CD4-positive, alpha-beta T cell treated with Interleukin-17A for 1 hour (primary cell): ENCODE measurements at places on chromosomes 11 and 22.
A peak's percentile ranks its signal among the peaks of the same experiment; 100 is the strongest.

- DNase-seq = no peak
Measured at GRCh38 chr11:36241497-36241896, 47.7 kb downstream of the COMMD9 start.

- no peak for DNase-seq
Measured at GRCh38 chr11:76376746-76377558, 4.0 kb downstream of the THAP12 start.

- DNase-seq = peak; percentile 62
Measured at GRCh38 chr11:33893711-33894397, 2.0 kb upstream of the LMO2 start.

DNA sequence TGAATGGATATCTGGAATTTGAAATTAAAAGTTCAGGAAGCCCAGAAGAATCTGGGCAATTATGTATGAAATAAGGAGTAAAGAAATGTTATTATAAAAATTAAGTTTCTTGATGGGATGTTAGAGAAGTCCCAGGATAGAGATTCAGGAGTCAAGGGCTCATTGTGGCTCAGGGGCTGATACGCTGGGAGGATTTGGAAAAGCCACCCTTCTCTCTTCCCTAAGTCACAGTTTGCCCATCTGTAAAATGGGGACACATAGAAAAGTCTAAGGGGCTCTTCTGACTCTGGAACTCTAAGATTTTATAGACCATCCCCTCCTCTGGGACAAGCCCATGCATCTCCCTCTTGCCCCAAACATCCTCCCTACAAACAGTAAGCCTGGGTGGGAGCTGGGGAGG, 118.1 kb downstream of the TIMP3 start:
- no peak for DNase-seq

DNA sequence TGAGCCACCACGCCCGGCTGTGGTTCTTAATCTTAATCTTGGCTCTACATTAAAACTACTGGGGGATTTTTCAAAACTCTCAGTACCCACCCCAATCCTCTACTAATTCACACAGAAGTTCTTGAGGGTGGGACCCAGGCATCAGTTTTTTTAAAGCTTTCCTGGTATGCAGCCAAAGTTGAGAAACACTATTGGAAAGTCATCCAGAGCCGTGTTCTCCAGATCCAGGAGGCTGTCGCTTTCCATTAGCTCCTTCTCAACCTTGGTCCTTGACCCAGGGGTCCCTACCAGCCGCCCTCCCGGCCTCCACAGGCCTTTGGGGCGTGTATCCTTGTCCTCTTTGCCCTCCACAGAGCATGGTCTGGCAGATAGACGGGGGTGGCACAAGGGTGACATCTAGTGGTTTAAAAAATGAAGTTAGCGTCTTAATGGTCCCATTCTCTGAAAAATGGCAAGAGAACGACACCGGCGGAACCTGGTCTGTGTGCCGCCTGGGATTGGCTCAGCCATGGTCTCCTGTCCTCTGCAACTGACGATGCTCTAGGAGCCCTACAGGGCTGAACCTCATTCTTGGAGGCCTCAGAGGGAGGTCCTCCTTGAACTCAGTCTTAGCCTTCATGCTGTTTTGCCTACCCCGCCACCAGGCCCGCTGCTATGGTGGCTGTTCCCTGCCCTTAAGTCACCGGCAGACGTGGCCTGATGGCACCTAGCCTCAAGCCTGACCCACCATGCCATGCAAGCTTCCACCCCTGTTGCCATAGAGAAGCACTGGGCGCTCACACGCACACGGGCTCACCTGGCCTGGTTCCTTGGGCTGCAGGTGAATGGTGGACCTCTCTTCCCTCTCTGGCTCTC, 152.0 kb upstream of the SYN3 start:
- DNase-seq = no peak

DNA sequence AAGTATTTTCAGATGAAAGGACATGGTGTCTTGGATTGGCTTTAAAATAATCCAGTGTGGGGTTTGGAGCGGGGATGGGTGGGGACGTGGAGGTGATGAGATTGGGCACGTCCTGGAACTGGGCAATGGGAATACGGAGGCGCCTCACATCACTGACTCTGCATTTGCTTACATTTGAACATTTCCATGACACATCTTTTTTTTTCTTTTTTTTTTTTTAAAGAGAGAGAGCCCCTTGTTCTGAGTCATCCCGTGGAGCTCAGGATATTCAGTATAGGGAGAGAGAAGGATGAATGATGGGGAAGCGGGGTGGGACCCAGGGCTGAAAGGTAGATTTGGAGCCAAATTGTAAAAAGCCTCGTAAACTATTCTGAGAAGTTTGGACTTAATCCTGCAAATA, 142.7 kb downstream of the FBXO7 start:
- DNase-seq = no peak

- DNase-seq = no peak
Measured at GRCh38 chr22:47629273-47629711, 866.8 kb downstream of the TBC1D22A start.

- no peak for DNase-seq
Measured at GRCh38 chr22:24500277-24500820, 5.2 kb downstream of the UPB1 start.

DNA sequence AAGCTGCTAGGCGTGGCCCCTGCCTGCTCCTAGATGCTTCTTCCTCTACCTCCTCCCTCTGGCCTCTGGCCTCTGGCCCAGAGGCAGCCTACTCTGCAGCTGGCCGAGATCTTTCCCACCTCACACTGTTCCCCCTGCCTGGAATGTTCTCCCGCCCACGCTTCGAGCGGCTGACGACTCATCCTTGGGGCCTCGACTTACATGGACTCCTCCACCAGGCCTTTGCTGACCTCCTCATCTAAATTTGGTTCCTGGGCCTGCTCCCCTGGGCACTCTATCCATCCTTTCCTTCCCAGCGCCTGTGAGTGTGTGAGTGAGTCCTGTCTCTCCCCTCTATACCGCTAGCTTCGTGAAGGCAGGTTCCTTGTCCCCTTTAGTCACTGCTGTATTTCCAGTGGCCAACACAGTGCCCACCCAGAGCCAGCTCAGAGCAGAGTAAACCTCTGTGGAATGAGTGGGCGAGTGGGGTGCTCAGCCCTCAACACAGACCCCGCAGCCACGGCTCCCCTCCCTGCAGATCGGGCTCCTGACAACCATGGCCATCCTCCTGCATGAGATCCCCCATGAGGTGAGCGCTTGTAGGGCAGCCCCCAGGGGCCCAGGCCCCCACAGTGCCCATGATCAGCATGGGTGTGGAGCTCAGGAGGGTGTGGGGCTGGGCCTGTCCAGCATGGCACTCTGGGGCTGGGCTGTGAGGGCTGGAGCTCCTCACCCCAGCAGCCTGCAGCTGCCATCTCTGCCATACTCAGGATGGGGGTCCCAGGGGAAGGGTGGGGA, 5.7 kb downstream of the SLC39A13 start:
- no peak for DNase-seq

DNA sequence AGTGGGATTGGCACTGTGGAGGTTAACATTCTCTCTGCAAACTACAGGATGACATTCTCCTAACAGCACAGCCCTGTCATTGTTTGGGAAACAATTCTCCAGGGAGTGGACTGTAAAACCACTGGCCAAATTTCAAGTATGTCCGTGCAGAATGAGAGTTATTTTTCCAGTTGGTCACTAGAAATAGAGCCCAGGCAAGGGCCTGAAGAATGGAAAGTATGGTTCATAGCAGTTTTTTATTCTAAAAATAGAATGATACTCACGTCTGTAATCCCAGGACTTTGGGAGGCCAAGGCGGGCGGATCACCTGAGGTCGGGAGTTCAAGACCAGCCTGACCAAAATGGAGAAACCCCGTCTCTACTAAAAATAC, 39.0 kb upstream of the CD44 start:
- DNase-seq = no peak

DNA sequence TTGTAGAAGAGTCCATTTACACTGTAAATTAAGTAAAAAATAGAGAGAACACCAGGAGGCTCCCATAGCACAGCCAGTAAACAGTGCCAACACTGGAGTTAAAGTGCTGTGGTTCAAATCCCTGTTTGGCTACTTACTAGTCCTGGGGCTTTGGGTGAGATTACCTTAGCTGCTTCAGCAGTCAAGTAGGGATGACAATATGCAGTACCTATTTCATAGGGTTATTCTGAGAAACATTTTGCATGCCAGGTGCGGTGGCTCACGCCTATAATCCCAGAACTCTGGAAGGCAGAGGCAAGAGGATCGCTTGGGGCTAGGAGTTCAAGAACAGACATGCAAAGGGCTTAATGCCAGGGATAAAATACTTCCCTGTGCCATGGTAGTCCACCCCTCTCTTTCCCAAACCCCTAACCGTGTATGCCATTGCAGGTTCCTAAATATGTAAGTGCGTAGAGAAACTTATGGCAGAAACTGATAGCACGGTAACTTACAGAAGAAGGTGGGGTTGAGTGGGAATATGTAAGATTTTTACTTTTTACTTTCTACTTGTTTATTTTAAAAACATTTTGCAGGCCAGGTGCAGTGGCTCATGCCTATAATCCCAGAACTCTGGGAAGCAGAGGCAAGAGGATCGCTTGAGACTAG, 86.4 kb upstream of the PICALM start:
- DNase-seq = no peak

DNA sequence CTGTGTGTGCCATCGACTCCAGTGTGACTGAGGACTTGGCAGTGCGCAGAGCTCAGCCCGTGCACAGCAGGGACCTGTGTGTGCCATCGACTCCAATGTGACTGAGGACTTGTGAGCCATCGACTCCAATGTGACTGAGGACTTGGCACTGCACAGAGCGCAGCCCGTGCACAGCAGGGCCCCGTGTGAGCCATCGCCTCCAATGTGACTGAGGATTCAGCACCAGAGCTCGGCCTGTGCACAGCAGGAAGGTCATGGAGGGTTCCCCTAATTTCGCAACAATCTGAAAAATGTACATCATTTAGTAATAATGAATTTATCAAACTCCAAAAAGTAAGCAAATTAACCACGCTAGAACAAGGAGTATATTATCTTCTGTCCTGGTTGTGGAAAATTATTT, 348.3 kb upstream of the B3GAT1 start:
- no peak for DNase-seq

DNA sequence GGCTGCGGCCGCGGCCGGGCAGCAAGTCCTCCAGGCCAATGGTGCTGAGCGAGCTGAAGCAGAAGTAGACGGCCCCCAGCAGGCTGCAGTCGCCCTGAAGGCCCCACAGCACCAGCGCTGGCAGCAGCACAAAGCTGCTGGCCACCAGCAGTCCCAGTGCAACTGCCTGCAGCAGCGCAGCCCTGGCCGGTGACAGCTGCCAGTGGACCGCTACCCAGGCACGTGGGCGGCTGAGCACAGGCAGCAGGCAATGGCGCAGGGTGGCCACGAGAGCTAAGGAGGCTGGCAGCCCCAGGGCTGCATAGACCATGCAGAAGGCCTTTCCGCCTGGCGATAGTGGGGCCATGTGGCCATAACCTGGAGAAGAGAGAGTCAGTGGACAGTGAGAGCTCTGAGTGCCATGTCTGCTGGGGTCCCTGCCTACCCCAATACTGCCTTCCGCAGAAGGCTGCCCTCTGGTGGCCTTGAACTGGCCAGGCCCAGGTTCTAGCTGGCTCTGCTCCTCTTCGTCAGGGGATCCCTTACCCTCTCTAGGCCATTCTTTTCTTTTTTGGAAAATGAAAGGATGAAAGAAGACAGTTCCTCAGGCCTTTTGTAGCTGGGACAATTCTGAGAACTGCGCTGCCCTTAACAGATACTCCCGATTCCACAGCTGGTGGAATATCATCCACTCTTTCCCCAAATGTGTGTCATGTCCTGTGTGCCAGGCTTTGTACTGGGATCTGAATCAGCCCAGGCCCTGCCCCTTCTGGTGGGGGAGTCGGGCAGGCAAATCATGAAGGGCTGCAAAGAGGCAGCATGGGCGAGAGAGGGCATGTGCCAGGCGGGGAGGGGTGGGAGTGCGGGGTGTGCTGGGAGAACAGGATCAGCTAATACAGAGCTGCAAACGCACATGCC, 1.8 kb downstream of the KCNK7 start:
- peak; percentile 60 for DNase-seq

GRCh38 chr11:86578727-86579405, 93.5 kb downstream of the ME3 start:
- no peak for DNase-seq

DNA sequence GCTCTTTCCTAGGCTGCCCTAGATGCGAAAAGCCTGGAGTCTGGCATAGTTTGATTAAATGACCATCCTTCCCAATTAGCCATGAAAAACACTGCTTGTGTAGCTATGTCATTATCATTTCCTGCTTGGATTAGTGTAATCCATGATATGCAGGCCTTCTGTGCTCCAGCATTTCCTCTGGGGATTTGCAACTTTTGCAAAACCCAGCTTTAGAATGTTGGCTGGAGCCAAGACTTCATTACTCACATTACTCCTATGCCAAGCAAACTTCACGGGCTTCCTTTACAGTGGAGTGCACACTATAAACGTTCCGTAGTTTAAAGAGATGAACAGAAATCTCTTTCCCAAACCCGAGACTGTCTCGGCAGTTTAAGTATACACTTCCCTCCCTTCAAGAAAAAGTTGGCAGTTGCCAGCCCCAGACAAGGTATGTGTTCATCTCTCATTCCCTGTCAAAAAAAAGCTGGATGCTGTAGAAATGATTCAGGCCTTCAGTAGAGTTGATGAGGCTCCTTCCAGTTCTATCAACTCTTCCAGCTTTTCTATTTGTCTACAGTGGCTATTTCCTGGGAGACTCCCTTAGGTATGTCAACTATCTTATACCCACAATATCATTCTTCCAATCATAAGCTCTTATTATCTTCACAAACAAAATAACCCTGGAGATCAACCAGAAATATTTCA, 180.0 kb downstream of the MAML2 start:
- no peak for DNase-seq

DNA sequence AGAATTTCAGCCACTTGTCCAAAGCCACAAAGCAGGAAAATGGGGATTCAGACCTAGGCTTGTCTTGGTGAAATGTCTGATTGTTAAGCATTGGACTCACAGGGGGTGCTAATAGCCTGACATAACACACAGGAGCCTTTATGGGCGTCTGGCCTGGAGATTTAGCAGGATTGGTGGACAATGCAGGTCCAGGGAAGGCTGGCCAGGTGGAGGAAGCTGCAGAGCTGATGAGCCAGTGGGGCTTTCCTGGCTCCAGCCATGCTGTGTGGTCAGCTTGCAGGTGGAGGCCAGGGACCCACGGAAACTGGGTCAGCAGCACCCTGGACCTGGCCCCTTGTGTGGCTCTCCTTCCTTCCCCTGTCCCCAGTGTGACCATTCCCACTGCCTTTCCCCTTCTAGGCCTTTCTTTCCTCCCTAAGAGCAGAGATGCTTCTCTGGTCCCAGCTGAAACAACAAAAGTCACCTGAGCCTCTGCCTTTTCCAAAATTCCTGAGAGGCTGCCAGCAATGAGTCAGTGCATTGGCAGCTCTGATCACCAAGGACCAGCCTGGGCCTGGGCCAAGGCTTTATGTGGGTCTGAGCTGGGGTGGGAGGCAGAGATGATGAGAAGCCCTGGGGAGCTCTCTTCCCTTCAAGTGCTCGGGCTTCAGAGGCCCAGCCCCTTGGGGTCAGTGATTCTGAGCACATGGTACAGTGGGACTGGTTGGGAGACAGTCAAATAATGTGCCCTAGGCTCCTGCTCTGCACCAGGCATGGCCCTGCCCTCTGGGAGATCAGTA, 85.2 kb downstream of the CCDC81 start:
- no peak for DNase-seq

GRCh38 chr11:69521457-69521856, 40.0 kb downstream of the LINC01488 start:
- no peak for DNase-seq
